Karpas-422 (cell line): ENCODE measurements at places on chromosomes 6 and 20. TPM values are rescaled to one million over a fixed set of nuclear protein-coding genes. Genes with fewer than 3 reads are reported as not detected.

- DNase-seq, result no peak
Measured at GRCh38 chr6:36333931-36334725, 2.6 kb downstream of the BNIP5 start.

DNA sequence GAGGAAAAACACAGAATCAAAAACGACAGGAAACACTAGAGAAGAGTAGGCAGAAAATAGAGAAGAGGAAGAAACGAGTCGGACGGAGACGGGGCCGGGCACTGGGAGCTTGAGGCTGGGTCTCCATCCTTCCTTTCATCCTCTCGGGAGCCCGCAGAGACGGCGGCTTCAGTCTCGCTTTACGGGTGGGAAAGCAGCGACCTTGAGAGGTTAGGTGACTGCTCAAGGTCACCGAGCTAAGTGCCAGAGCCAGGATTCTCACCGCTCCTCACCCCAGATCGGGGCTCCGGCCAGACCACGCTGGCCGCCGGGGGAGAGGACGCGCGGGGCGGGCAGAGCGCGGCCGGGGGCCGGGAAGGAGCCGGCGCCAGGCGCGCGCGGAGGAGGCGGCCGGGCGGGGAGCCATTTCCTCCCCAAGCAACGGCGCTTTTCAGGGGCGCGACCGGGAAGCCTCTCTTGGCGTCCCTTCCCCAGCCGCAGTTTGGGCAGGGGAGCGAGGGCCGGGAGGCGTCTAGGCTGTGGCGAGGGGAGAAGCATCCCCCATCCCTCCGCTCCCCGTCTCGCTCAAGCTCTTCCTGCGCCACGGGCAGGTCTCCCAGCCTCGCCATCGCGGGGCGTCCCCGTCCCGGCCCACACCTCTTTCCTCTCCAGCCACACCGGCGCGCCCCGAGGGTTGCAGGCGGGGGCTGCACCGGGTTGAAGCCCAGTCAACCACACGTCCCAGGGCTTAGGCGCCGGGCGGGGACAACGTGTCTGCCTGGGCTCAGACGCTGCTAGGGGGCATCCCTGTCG lies 24.1 kb upstream of the MAP3K7 start:
- DNase-seq, result peak; percentile 66

GRCh38 chr20:11687546-11688292 lies 230.0 kb upstream of the BTBD3 start:
- no peak for DNase-seq

CLDN20 gene
- total RNA-seq, result not detected in 2 replicates

CFB gene
- total RNA-seq, result 0.22 TPM in 1 of 2 replicates, not detected in the other

DNA sequence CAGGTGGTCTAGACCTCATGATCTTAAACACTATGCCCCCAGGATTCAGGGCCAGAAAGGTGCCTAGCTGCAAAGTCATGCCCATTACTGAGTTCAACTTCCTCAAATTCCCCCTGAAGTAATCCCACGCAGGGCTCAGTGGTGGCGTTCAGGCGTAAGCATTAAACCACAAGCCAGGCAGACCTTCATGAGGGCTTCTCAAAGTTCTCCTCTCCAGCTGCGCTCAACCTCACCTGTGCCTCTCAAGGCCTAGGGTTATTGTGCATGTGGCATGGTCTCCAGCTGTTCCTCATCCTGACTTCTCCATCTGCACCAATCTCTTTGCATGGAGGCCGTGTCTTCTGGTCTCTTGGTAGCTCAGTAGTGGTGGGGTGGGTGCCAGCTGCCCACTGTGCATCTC lies 113.6 kb downstream of the TSHZ2 start:
- DNase-seq, result no peak

GRCh38 chr6:71238351-71238750 lies 50.3 kb upstream of the OGFRL1 start:
- DNase-seq, result no peak

RANBP9 gene
- total RNA-seq, result 14.9 and 17.5 TPM in 2 replicates

GRCh38 chr6:137610702-137611101 lies 116.5 kb upstream of the OLIG3 start:
- DNase-seq, result no peak

WFDC2 gene
- not detected in 2 replicates for total RNA-seq

GRCh38 chr20:64077876-64078551 lies 1.3 kb downstream of the RGS19 start:
- DNase-seq, result peak; percentile 100

SFTA2 gene
- total RNA-seq, result not detected in 2 replicates

- DNase-seq, result no peak
Measured at GRCh38 chr6:34412643-34413214, 13.1 kb downstream of the RPS10 start.

ZNF341 gene
- total RNA-seq, result 3.0 and 4.9 TPM in 2 replicates
